ENCODE measurements at places on chromosomes 7 and 10.

GRCh38 chr7:51017576-51018535 lies 235.2 kb upstream of the GRB10 start:
- DNase-seq = no peak

DNA sequence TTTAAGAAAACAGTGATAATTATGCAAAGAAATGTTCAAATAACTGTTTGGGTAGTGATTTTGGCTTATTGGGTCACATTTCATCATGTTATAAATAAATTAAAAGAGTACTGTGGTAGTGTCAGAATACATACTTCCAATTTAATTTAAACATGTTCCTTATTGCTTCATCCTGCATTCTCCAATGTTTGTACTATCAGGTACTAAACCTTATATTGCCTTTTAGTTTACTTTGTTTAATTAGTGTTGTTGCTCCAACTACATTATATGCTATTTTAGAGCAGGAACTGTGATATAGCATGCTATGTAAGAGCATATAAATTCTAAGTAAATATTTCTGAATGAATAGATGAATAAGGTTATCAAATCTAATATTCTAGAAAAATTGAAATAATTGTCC lies 40.9 kb downstream of the VTI1A start:
- DNase-seq = no peak

GRCh38 chr10:91347529-91347928 lies 62.6 kb upstream of the HECTD2 start:
- DNase-seq = no peak

- no peak for DNase-seq
Observed at GRCh38 chr10:3848775-3849635, 64.0 kb upstream of the KLF6 start.

DNA sequence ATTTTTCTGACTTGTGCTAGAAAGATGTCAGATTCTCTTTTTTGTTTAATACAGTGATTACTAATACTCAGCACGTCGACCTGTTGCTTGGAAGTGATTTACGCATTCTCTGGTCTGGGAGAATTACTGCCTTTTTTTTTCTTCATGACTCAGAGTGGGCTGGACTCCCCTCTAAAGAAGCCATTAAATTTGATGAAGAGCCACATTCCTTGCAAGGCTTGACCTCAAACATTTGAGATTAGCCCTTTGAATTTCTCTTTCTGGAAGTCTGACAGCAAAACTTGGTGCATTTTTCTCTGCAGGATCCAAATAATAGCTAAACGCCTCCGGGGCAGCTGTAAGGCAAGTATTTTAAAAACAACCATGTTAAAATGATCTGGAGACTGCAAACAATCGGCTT lies 171.6 kb downstream of the GALNT17 start:
- DNase-seq = no peak

GRCh38 chr10:35898716-35899440 lies 256.8 kb upstream of the FZD8 start:
- no peak for DNase-seq

GRCh38 chr7:26574476-26574875 lies 282.8 kb downstream of the SNX10 start:
- no peak for DNase-seq

GRCh38 chr10:96701265-96701664 lies 19.0 kb downstream of the PIK3AP1 start:
- no peak for DNase-seq

- DNase-seq = no peak
Observed at GRCh38 chr7:131431756-131432155, 104.1 kb downstream of the MKLN1 start.

DNA sequence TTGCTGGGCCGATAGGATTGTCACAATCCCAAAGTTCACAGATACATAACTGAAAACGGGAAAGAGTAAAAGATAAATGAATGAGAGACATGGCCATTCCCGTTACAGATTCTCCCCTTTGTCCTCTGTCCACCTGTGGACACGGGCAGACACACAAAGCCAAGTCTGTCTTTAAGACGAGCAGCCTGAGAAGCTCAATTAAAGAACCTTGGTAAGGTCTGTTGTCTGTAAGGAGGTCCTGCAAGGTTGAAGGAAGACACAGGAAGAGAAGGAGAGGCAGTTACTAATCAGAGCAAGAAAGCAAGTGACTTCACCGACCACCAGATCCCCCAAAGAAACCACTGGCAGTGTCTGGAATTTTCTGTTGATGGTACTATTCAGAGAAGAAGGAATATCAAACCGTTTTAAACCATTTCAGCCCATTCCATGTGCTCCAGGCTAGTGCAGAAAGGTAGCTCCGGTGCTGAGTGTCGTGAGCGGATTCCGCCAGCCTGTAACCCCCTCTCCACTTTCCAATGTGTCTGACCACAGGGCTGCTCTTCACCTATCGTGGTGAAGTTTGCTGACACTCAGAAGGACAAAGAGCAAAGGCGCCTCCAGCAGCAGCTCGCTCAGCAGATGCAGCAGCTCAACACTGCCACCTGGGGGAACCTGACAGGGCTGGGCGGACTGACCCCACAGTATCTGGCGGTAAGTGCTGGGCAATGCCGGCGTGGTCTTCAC lies 252.6 kb downstream of the CELF2 start:
- peak; percentile 74 for DNase-seq

GRCh38 chr10:52956461-52956860 lies 183.9 kb upstream of the MBL2 start:
- DNase-seq = no peak

- DNase-seq = no peak
Observed at GRCh38 chr10:10647331-10647730, 370.3 kb upstream of the CELF2 start.

- DNase-seq = no peak
Observed at GRCh38 chr7:116630357-116630756, 41.6 kb upstream of the MET start.

DNA sequence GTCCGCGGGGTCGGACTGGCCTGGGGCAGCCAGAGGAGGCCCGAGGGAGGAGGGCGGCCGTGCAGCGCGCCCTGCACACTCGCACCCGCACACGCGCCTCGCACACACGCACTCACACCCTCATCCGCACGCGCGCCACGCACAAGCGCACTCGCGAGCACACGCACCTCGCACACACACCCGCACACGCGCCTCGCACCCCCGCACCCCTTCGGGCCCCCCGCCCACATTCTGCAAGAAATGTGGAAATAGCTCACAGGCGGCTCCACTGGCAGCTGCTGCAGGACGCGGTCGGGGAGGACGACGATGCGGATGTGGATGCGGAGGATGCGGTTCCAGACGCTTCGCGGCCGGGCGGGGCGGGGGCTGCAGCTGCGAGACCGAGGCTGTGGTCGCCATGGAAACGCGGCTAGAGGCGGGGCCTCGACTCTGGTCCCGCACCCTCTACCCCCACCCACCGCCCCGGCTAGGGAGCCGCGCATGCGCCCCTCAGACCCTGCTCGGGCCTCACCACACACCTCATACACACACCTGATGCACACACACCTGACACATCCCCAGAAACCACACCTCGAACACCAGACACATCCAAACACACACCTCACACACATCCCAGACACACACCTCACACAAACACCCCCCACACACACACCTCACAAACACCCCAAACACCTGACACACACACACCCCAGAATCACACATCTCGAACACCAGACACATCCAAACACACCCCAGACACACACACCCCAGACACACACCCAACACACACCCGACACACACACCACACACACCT lies at the start of gene CALY:
Gene CALY, minus strand, starts transcription at position 320 of the 793 bp plus-strand sequence. CDS start 7,907 bp downstream, outside the sequence.
- DNase-seq = peak; percentile 87

DNA sequence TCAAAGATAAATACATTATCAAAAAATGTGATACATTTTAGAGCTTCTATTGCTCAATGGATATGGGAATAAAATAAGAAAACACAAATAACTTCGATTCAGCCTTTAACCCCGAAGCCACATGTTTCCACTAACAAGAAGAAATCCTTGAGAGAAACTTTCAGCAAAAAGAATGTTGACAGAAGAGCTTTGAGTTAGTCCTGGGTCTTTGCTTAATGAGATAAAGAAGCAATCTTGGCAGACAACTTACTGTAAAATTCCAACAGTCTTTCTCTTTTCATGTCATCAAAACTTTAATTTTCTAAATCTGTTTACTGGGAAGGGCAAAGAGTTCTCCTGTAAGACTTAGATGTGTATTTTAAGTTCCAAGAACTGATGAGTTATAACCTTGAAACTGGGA lies 810.2 kb downstream of the CNTNAP2 start:
- DNase-seq = no peak

GRCh38 chr7:1758028-1758858 lies 88.2 kb downstream of the ELFN1 start:
- no peak for DNase-seq

DNA sequence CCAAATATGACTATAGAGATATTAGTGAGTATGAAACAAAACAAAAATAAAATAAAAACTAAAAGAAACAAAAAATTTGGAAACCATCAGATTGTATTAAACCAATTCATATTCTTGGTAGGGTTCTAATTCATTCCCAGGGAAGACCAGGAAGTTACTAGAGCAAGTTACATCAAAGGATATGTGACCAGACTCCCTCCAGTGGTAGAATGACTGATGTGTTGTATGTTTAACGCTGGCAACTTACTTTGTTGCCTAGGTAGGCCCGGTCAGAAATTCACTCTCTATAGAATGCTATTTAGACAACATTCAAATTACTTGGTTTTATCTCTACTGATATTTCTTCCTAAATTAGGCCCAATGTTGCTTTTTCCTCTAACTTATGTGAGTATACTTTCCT lies 5.2 kb downstream of the PHYHIPL start:
- no peak for DNase-seq

- no peak for DNase-seq
Observed at GRCh38 chr10:93437086-93437945, 44.8 kb downstream of the MYOF start.

DNA sequence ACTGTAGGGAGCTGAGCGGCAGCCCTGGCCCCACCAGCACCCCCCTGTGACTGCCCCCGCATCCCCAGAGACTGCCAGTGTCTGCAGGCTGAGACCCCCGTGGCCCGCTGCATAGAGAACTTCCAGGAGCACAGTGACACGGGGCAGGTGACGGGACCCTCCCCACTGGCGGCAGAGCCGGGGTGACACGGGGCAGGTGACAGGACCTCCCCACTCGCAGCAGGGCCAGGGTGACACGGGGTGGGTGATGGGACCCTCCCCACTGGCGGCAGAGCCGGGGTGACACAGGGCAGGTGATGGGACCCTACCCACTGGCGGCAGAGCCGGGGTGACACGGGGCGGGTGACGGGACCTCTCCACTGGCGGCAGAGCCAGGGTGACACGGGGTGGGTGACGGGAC lies 2.3 kb downstream of the GPER1 start:
- DNase-seq = no peak

DNA sequence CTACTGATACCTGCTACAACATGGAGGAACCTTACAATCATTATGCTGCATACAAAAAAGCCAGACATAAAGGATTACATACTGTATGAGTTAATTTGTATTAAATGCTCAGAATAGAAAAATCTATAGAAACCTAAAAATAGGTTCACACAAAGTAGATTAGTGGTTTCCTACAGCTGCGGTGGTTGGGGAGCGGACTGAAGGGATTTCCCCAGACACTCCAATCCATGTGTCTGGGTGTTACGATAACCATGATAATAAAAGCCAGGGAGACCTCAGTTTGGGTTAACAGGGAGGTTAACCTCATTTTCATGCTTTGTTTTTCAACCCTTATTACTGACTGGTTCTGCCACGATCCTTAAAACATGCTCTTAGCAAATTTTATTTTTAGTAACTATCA lies 355.9 kb downstream of the KCNMA1 start:
- no peak for DNase-seq

- DNase-seq = no peak
Observed at GRCh38 chr10:5965266-5965665, 12.1 kb downstream of the IL15RA start.

GRCh38 chr10:3595736-3596135 lies 189.3 kb downstream of the KLF6 start:
- DNase-seq = no peak

GRCh38 chr7:122983261-122983660 lies 12.2 kb downstream of the TAS2R16 start:
- DNase-seq = no peak

DNA sequence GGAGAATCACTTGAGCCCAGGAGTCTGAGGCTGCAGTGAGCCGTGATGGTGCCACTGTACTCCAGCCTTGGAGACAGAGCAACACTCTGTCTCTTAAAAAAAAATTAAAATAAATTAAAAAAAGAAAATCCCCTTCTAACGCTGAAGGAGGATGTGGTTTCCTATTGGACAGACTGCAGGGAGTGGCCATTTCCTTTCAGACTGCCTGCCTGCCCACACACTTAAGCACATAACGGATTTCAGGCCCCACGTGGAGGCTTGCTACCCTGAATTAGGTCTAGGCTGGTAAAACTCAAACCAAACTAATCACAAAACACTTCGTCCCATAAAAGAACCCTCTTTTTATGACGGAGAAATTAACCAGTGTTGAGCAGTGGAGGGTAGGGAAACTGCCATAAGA lies 34.0 kb downstream of the GATA3 start:
- DNase-seq = peak; percentile 31

GRCh38 chr7:132618956-132619305 lies 42.7 kb upstream of the PLXNA4 start:
- no peak for DNase-seq

- peak; percentile 75 for DNase-seq
Observed at GRCh38 chr7:137898839-137899721, 52.3 kb upstream of the DGKI start.

GRCh38 chr7:140314573-140315480 lies 83.5 kb downstream of the SLC37A3 start:
- DNase-seq = no peak

- no peak for DNase-seq
Observed at GRCh38 chr7:5690931-5691473, 90.5 kb downstream of the RNF216 start.

DNA sequence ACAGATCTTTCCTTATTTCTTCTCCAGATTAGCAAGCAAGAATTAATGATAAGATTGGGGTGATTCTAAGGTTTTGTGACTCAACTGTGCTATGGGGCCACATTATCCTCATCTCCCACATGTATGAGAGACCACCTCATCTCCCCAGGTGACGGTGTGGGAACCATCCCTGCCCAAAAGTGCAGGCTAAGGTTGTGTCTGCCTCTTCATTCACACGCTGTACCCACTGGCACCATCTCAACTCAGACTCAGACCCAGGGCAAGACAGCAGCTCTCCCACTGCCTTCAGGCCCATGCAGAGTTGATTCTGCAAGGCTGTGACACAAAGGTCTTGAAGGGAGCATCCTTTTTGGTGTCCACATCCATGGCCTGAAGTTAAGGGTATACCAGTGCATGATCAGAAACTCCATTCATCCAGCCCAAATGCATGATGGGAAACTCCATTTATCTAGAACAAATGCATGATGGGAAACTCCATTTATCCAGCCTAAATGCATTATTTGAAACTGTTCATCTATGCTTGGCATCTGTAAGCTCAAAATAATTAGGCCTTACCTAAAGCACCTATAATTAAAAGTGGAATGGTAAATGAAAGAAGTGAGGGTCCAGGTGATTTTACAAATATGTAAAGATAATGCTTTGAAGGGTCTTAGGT lies 99.4 kb downstream of the TCERG1L start:
- DNase-seq = no peak

DNA sequence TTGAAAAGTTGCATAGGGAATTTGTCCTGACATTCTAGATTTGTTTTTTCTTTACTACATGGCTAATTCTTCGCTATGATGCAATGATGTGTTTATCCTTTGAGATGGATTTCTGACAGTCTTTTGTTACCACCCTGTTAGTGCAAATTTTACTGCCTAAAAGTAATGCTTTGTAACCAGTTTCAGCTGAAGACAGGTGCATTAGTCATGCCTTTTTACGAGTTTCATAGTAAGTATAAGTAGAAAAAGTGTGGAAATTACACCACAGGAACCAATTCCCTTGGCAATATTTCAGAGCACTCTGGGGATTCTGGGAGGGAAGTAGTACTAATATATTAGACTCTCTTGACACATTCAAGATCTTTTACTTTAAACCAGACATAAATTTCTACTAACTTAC lies 257.8 kb upstream of the DKK1 start:
- no peak for DNase-seq

Data from activated gamma-delta T cell treated with Interleukin-2 at 50 U/mL for 16 hours (primary cell).